ENCODE measurements at places on chromosomes 6 and 20. TPM values are rescaled to one million over a fixed set of nuclear protein-coding genes. Genes with fewer than 3 reads are reported as not detected.

DNA sequence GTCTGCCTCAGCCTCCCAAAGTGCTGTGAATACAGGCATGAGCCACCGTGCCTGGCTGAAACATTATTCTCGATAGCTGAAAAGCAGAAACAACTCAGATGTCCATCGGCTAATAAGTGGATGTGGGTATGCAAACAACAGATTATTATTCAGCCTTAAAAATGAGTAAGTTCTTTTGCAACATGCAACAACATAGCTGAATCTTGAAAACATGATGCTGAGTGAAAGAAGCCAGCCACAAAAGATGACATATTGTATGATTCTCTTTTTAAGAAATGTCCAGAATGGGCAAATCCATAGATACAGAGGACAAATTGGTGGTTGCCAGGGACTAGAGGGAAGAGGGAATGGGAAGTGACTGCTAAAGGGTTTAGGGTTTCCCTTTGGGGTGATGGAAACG lies 61.7 kb downstream of the RIOK1 start:
- DNase-seq, result no peak
- no peaks in the 10 kb centered on the region for H3K36me3 ChIP-seq
- H3K4me1 ChIP-seq, result no peaks in the 10 kb centered on the region
- H3K4me3 ChIP-seq, result no peak overlapping the region
- H3K27ac ChIP-seq, result no peak overlapping the region
- no peaks in the 10 kb centered on the region for H3K27me3 ChIP-seq

GRCh38 chr6:6495851-6496250 lies 92.7 kb upstream of the LY86 start:
- no peaks in the 10 kb centered on the region for H3K4me1 ChIP-seq
- H3K27ac ChIP-seq, result no peak overlapping the region
- H3K4me3 ChIP-seq, result no peak overlapping the region
- H3K36me3 ChIP-seq, result no peaks in the 10 kb centered on the region
- H3K27me3 ChIP-seq, result no peaks in the 10 kb centered on the region

Gene ECT2L
- total RNA-seq, result 15.3 TPM

- DNase-seq, result no peak
- H3K4me3 ChIP-seq, result no peak overlapping the region
- no peaks in the 10 kb centered on the region for H3K36me3 ChIP-seq
- H3K27ac ChIP-seq, result no peak overlapping the region
- no peaks in the 10 kb centered on the region for H3K27me3 ChIP-seq
- no peaks in the 10 kb centered on the region for H3K4me1 ChIP-seq
Measured at GRCh38 chr6:161383951-161384350, 110.1 kb upstream of the AGPAT4 start.

- H3K4me1 ChIP-seq, result no peaks in the 10 kb centered on the region
- H3K4me3 ChIP-seq, result no peak overlapping the region
- H3K27me3 ChIP-seq, result no peaks in the 10 kb centered on the region
- DNase-seq, result no peak
- peak overlapping the region; percentile 40 for H3K27ac ChIP-seq
- H3K36me3 ChIP-seq, result no peaks in the 10 kb centered on the region
Measured at GRCh38 chr6:30533460-30534294, 22.6 kb downstream of the GNL1 start.

Gene RBBP8NL
- 1.3 TPM for total RNA-seq

- H3K27ac ChIP-seq, result no peak overlapping the region
- peak; percentile 71 for DNase-seq
- no peaks in the 10 kb centered on the region for H3K27me3 ChIP-seq
- H3K36me3 ChIP-seq, result no peaks in the 10 kb centered on the region
- peaks cover 4% of the 10 kb centered on the region for H3K4me1 ChIP-seq
Measured at GRCh38 chr6:10951675-10952282, 64.9 kb downstream of the SYCP2L start.

GRCh38 chr6:45420083-45420908 lies 42.6 kb upstream of the SUPT3H start:
- H3K4me3 ChIP-seq, result no peak overlapping the region
- H3K27ac ChIP-seq, result no peak overlapping the region
- H3K27me3 ChIP-seq, result peaks cover 56% of the 10 kb centered on the region
- peak; percentile 60 for DNase-seq

GRCh38 chr6:12339808-12340487 lies 49.8 kb downstream of the EDN1 start:
- DNase-seq, result no peak
- no peaks in the 10 kb centered on the region for H3K27me3 ChIP-seq
- no peak overlapping the region for H3K4me3 ChIP-seq
- H3K36me3 ChIP-seq, result no peaks in the 10 kb centered on the region
- no peak overlapping the region for H3K27ac ChIP-seq

GRCh38 chr6:46948699-46949098 lies 27.0 kb upstream of the ADGRF5 start:
- no peaks in the 10 kb centered on the region for H3K27me3 ChIP-seq
- no peak overlapping the region for H3K4me3 ChIP-seq
- H3K36me3 ChIP-seq, result no peaks in the 10 kb centered on the region
- no peak for DNase-seq
- peak overlapping the region; percentile 71 for H3K27ac ChIP-seq

GRCh38 chr6:727856-728255 lies 34.9 kb upstream of the EXOC2 start:
- no peak overlapping the region for H3K4me3 ChIP-seq
- no peak for DNase-seq
- H3K36me3 ChIP-seq, result no peaks in the 10 kb centered on the region
- H3K4me1 ChIP-seq, result no peaks in the 10 kb centered on the region
- no peak overlapping the region for H3K27ac ChIP-seq

Gene GABRR1
- not detected for total RNA-seq

DNA sequence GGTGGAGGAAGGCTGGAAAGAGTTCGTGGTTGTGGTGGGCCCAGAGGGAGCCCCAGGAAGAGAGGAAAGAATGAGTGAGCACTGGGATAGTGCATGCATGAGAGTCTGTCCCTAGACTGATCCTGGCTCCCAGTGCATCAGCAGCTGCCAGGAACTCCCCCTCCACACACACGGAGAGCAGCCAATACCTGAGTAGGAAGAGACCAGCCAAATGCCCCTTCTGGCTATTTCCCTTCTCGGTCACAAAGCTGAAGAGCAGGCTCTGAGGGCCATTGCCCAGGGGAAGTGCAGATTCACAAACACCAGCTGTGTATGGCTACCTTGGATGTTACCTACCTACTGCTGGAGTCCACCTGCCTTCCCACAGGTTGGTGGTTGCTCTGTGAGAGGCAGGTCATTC lies 45.1 kb downstream of the GABRR2 start:
- H3K36me3 ChIP-seq, result no peaks in the 10 kb centered on the region
- no peaks in the 10 kb centered on the region for H3K27me3 ChIP-seq
- no peak overlapping the region for H3K27ac ChIP-seq
- H3K4me1 ChIP-seq, result no peaks in the 10 kb centered on the region

GRCh38 chr6:83155794-83156193 lies 37.3 kb downstream of the PGM3 start:
- no peak overlapping the region for H3K27ac ChIP-seq
- H3K27me3 ChIP-seq, result no peaks in the 10 kb centered on the region
- no peaks in the 10 kb centered on the region for H3K4me1 ChIP-seq

DNA sequence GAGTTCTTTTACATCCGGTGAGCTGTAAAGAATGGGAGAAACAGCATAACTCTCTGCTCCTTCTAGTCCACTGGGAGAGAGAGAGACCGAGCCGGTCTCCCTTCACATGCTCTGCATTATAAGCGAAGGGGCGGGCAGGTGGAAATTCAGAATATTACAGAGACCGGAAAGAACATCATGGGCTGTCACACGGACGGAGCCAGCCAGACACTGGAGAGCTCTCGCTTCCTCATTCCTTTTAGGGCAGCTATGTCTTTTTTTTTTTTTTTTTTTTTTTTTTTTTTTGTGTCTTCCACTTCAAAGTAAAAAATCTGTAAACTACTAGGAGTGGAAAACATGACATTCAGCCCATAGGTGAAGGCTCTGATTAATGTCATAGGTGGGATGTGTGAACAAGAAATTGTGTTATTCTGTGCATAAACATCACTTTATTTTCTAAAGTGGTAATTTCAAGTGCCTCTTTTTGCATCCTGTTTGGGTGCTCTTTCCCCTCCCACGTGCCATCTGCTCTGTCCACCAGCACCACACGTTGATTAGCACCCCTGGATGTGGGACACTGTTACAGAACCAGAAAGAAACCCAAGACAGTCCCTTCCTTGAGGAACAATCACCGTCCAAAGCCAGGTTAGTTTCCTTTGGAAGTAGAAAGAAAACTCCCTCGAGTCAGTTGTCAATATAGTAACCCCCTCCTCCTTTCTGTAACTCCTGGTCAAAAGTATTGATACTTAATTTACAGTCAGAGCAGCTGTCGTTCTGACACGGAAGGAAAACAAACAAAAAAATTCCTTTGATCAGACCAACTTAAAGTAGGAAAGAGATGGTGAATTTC lies at the start of gene TAGAP:
Gene TAGAP, minus strand, starts transcription at position 93 of the 829 bp plus-strand sequence. CDS start 845 bp downstream, outside the sequence.
- H3K27me3 ChIP-seq, result no peaks in the 10 kb centered on the region
- H3K36me3 ChIP-seq, result no peaks in the 10 kb centered on the region
- H3K4me3 ChIP-seq, result no peak within 1 kb of the TSS
- H3K4me1 ChIP-seq, result no peaks in the 10 kb centered on the region

Gene CAPN11
- 0.15 TPM for total RNA-seq

Gene BHLHE23
- total RNA-seq, result not detected

Gene PDE10A
- total RNA-seq, result 4.8 TPM

Gene LY6G6F
- total RNA-seq, result 0.21 TPM

DNA sequence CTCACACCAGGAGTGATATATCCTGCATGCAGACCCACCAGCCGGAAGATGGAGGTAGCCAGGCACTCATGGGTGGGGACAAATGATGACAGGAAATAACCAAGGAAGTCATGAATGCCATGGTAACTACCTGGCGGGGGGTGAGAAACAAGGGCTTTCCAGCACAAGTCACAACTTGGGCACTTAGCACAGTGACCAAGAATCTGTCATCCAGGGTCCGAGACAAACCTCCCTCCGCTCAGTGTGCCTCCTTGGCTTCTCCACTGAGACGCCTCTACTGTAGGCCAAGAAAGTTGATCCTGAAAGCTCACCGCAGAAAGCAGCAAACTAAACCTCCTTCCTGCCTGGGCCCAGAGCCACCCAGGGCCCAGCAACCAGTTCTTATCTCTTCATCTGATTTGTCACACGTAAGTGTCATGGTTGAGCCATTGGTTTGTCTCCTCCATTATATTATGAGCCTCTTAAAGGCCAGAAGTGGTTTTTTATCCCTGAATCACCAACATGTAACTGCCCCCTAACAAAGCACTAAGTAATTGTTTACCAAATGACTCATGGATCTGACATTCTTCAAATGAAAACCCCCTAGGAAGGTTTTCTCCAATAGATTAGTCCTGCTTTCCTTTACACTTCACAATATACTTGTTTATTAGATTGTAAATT lies 84.3 kb upstream of the TAB2 start:
- H3K36me3 ChIP-seq, result no peaks in the 10 kb centered on the region
- H3K4me1 ChIP-seq, result no peaks in the 10 kb centered on the region
- H3K27ac ChIP-seq, result no peak overlapping the region
- H3K4me3 ChIP-seq, result no peak overlapping the region
- no peaks in the 10 kb centered on the region for H3K27me3 ChIP-seq
- no peak for DNase-seq

GRCh38 chr6:38567436-38567835 lies 72.3 kb downstream of the BTBD9 start:
- H3K27me3 ChIP-seq, result no peaks in the 10 kb centered on the region
- H3K4me1 ChIP-seq, result no peaks in the 10 kb centered on the region
- no peak overlapping the region for H3K27ac ChIP-seq
- DNase-seq, result peak; percentile 85
- no peak overlapping the region for H3K4me3 ChIP-seq

GRCh38 chr6:43924222-43924702 lies 154.3 kb downstream of the VEGFA start:
- H3K4me3 ChIP-seq, result no peak overlapping the region
- peak; percentile 60 for DNase-seq
- H3K27ac ChIP-seq, result no peak overlapping the region
- H3K36me3 ChIP-seq, result no peaks in the 10 kb centered on the region
- H3K4me1 ChIP-seq, result peaks cover 11% of the 10 kb centered on the region

GRCh38 chr6:364609-365540 lies 26.7 kb upstream of the IRF4 start:
- no peak for DNase-seq
- no peaks in the 10 kb centered on the region for H3K27me3 ChIP-seq
- H3K4me1 ChIP-seq, result no peaks in the 10 kb centered on the region
- no peaks in the 10 kb centered on the region for H3K36me3 ChIP-seq
- H3K27ac ChIP-seq, result no peak overlapping the region
- no peak overlapping the region for H3K4me3 ChIP-seq

Gene EPPIN
- 1.3 TPM for total RNA-seq

GRCh38 chr20:58891718-58892140 lies 39.2 kb downstream of the GNAS start:
- H3K27me3 ChIP-seq, result no peaks in the 10 kb centered on the region
- DNase-seq, result no peak
- peak overlapping the region; percentile 99 for H3K27ac ChIP-seq
- no peaks in the 10 kb centered on the region for H3K36me3 ChIP-seq
- peak overlapping the region; percentile 85 for H3K4me3 ChIP-seq

Gene PPP1R3G
- 0.58 TPM for total RNA-seq

Gene CASS4
- 30.7 TPM for total RNA-seq

DNA sequence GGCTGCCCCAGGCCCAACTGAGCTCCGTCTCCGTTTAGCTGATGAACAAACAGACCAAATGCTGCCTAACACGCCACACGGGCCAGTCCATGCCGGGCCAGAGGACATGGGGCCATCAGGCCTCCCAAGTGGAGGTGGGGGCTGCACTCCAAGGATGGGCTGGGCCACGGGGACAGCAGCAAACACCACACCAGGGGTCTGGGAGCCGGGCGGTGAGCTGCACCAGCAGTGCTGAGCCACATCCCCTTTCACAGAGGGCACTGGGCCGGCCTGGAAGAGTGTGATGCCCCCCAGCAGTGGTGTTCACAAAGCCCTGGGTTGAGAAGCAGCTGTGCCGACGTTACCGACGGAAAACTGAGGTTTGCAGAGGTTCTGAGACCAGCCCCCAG lies 2.7 kb downstream of the KCNQ2 start:
- no peak overlapping the region for H3K27ac ChIP-seq
- peaks cover 36% of the 10 kb centered on the region for H3K27me3 ChIP-seq

Gene CD24
- 62.5 TPM for total RNA-seq

GRCh38 chr6:127219869-127220268 lies 46.8 kb upstream of the RNF146 start:
- H3K4me3 ChIP-seq, result no peak overlapping the region
- no peaks in the 10 kb centered on the region for H3K4me1 ChIP-seq
- no peak for DNase-seq
- H3K27me3 ChIP-seq, result no peaks in the 10 kb centered on the region
- no peak overlapping the region for H3K27ac ChIP-seq

GRCh38 chr6:141264101-141264500 lies 868.6 kb upstream of the GJE1 start:
- no peak for DNase-seq
- no peak overlapping the region for H3K27ac ChIP-seq
- H3K4me1 ChIP-seq, result no peaks in the 10 kb centered on the region
- no peaks in the 10 kb centered on the region for H3K27me3 ChIP-seq
- H3K4me3 ChIP-seq, result no peak overlapping the region
- no peaks in the 10 kb centered on the region for H3K36me3 ChIP-seq

Gene RBM24
- total RNA-seq, result 1.9 TPM

GRCh38 chr20:10368702-10369041 lies 65.3 kb downstream of the MKKS start:
- H3K4me3 ChIP-seq, result no peak overlapping the region
- H3K27me3 ChIP-seq, result no peaks in the 10 kb centered on the region
- no peak for DNase-seq

Gene SPEF1
- 11.7 TPM for total RNA-seq
